ENCODE measurements at places on chromosomes 6 and 20. TPM values are rescaled to one million over a fixed set of nuclear protein-coding genes. Genes with fewer than 3 reads are reported as not detected.

GRM1 gene
- total RNA-seq: 0.25 TPM

PAK5 gene
- not detected for total RNA-seq

HCRTR2 gene
- not detected for total RNA-seq

MLN gene
- total RNA-seq: not detected

SDHAF4 gene
- total RNA-seq: 9.4 TPM

PPP1R14C gene
- total RNA-seq: 11.9 TPM

SEMG1 gene
- not detected for total RNA-seq

BTN1A1 gene
- not detected for total RNA-seq

WFDC5 gene
- total RNA-seq: not detected

RAD21L1 gene
- not detected for total RNA-seq

TTK gene
- total RNA-seq: 1.4 TPM

TRDN gene
- not detected for total RNA-seq

COL12A1 gene
- 97.0 TPM for total RNA-seq

DDX39B gene
- 416 TPM for total RNA-seq

ADGRF4 gene
- total RNA-seq: 0.25 TPM

GABRR2 gene
- 0.13 TPM for total RNA-seq

EPHA7 gene
- total RNA-seq: 1.1 TPM

STK38 gene
- total RNA-seq: 20.8 TPM

TOX2 gene
- total RNA-seq: 6.6 TPM

CSE1L gene
- 133 TPM for total RNA-seq
